ENCODE measurements at places on chromosomes 11 and 22.

DNA sequence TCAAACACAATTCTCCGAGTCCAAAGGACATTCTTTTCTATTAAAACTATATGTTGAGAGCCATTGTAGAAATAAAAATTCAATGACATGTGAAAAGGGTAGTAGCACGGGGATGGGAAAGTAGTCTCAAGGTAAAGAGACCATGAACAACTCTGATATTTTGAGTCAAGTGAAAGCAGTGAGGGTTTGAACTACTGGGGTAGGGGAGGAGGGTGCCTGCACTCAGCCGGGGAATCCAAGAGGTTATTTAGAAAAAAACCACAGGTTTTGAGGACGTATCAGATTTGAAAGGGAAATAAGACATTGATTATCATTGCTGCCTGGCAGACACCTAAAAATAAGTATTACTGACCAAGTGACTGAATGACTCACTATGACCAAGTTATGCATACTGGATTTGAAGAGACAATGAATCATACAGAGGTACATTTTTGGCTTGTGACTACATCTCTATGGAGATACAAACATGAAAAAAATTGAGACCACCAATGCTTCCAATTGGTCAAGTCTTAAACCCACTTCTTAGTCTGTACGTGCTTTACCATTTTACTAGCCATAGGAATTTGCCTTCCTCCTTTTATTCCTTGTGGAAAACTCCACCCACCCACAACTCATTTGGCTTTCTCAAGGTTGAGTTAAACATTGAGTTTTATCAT is 2.2 kb upstream of the OR52H1 start:
- peak; percentile 95 for DNase-seq

GRCh38 chr11:16049611-16050010 is 306.7 kb downstream of the SOX6 start:
- DNase-seq: no peak

- DNase-seq: no peak
These were observed 16.6 kb downstream of the ARHGEF17 start for GRCh38 chr11:73324665-73325035.

DNA sequence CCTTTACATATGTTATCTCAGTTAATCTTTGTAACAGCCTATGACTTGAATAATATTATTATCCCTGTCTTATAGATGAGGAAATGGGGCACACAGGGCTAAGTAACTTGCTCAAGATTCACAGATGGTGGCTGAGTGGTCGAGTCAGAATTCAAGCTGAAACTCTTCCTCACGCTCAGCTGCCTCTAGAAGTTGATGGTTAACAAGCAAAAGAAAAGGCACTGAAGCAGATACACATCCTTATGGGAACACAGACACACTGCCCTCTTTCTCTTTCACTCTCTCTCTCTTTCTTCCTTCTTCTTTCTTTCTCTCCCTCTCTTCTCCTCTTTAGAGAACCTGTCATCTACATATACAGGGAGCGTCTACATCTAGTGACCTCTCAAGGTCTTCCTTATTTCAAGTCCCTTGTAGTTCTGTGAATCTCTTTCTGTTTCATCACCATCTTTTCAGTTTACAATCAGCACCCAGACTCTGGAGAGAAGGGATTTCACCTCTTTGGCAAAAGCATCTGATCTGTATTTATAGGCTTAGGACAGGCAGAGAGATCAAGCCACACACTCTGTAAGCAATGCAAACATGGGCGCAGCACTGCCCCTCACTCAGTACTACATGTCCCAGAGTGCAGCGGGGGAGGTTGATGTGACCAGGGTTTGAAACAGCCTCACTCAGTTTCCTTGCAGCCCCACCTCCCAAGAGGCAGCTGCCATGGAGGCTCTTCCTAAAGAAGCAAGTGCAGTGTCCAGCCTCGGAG is 75.7 kb downstream of the GRAMD1B start:
- DNase-seq: no peak

DNA sequence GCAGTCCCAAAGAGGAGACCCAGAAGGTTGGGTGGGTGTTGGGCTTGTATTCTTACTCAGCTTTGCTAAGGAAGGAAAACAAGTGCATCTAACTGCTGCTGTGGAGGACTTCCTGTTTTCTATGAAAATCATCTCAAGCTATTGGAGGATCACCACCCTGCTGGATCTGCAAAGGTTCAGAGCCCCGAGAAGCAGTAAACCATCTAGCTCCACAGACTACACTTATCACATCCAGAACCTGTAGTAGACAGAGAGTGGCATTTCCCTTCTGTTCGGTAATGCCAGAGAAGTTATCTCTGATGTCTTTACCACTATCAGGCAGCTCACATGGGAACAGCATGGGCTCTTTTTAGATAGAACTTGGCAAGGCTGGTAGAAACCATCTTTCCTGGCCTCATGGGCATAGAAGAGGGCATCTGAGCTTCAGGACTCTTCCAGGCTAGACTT is 21.7 kb downstream of the KCNJ1 start:
- DNase-seq: no peak

DNA sequence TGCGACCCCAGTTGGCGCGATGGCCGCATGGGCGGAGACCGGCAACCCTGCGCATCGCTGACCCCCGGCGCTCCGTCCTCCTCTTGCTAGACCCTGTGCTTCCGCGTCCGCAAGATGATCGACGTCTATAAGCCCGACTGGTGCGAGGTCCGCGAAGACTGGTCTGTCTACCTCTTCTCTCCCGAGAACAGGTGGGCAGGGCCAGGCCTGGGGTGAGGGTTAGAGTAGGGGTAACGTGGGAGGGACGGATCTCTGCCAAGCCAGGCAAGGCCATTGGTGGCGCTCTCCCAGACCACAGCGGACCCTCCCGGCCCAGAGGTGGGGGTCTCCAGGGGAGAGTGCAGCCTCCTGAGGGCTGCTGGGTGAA is 92.1 kb downstream of the CACNA1I start:
- DNase-seq: no peak

DNA sequence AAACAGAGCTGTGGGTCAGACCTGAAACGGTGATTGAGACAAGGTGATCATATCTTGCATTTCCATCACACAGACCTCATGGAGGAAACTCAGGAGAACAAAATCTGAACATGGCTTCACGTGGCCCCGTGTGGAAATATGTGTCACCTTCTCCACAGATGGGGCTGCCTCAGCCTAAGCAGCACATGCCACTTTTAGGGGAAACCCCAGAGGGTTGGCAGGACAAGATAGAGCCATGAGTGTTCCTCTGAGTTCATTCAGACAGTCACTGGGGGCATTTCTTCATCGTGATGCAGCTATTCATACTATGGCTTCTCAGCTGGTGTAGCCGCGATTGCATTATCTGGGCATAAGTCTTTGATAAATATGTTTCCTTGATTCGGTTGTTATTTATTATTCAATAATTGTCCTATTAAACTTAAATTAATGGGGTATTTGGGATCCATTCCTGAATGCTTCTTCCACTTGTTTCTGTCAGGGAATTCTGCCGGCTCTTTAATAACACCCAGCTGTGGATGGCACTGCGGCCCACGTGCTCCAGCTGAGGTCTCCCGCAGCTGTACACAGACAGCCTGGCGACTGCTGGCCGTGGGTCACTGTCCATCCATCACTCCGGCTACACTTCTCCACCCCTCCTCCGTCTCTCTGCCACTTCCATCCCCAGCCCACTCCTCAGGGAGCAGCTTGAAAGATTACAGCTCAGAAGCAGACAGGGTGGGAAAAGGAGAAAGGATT is 485.1 kb downstream of the OPCML start:
- no peak for DNase-seq

DNA sequence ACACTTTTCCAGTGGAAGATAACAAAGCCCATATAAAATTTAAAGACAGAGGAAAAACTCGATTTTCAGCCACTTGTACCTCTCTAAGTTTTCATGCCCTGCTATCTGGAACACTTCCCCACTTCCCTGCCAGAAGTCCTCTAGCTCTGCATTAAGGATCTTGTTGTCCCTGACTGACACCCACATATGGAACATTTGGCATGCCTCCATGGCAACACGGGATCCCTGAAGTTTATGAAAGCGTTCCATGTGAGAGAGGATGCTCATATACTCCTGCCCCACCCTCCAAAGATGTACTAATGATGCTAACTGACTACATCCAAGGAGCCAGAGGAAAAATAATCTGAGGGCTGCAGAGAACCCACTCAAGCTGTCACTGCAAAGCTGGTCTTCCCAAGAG is 8.8 kb upstream of the C11orf91 start:
- no peak for DNase-seq

- peak; percentile 16 for DNase-seq
These were observed 6.1 kb upstream of the UPB1 start for GRCh38 chr22:24489011-24489410.

DNA sequence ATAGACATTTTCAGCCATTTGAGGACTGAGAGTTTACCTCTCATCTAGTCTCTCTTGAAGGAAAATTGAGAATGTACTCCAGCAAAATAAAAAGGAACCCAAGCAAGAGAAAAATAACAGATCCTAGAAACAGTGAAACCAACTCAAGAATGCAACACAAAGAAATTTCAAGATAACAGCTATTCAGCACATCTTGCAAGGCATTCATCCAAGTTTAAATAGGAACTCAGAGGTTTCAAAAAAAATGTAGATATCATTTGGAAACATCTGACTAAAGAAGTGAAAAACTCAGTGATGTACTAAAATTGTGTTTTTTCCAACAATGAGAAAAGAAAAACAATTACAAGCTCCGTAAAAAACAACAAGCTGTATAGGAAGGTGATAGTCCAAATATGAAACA is 76.4 kb downstream of the TMEM135 start:
- DNase-seq: peak; percentile 16

- no peak for DNase-seq
These were observed 12.1 kb upstream of the FCHSD2 start for GRCh38 chr11:73154178-73154577.

GRCh38 chr11:33059331-33060007 is 20.1 kb downstream of the TCP11L1 start:
- no peak for DNase-seq

DNA sequence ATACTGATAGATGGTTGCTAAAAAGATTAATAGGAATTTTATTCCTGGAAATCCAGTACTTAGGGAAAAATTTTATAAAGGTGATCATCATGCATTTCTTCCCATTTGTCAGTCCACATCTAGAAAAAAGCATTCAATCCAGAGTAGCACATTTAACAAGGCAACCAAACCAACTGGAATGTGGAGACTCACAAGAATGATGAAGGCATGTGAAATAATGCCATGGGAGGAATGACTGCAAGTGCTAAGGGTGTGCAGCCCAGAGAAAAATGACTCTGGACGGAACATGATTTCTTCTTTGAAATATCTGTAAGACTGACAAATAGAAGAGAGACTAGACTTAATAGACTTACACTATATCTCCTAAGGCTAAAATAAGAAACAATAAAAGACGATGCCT is 33.8 kb downstream of the BLID start:
- peak; percentile 76 for DNase-seq

GRCh38 chr11:7540830-7541555 is 27.2 kb downstream of the PPFIBP2 start:
- DNase-seq: no peak

- DNase-seq: no peak
These were observed 88.1 kb downstream of the MED15 start for GRCh38 chr22:20595461-20595860.

- no peak for DNase-seq
These were observed 76.5 kb upstream of the SNX19 start for GRCh38 chr11:130992788-130993187.

- no peak for DNase-seq
These were observed 17.6 kb downstream of the STARD10 start for GRCh38 chr11:72776117-72776843.

GRCh38 chr11:43693731-43694130 is 13.2 kb downstream of the HSD17B12 start:
- no peak for DNase-seq

DNA sequence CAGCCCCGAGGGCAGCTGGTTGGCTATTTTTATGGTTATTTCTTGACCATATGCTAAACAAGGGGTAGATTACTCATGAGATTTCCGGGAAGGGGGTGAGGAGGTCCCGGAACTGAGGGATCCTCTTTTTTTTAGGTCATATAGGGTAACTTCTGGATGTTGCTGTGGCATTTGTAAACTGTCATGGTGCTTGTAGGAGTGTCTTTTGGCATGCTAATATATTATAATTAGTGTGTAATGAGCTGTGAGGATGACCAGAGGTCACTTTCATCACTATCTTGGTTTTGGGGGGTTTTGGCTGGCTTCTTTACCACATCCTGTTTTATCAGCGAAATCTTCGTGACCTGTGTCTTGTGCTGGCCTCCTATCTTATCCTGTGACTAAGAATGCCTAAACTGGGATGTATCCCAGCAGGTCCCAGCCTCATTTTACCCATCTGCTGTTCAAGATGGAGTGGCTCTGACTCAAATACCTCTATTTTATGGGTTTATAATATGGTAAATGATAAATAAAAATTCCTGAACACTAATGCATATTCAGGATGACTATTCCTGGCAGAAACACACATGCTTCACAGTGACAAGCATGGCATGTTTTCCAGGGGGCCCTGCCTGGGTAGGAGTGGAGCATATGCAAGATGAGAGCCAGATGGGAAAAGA is 11.2 kb downstream of the KREMEN1 start:
- no peak for DNase-seq

GRCh38 chr11:28836285-28837081 is 728.3 kb downstream of the METTL15 start:
- DNase-seq: peak; percentile 98

DNA sequence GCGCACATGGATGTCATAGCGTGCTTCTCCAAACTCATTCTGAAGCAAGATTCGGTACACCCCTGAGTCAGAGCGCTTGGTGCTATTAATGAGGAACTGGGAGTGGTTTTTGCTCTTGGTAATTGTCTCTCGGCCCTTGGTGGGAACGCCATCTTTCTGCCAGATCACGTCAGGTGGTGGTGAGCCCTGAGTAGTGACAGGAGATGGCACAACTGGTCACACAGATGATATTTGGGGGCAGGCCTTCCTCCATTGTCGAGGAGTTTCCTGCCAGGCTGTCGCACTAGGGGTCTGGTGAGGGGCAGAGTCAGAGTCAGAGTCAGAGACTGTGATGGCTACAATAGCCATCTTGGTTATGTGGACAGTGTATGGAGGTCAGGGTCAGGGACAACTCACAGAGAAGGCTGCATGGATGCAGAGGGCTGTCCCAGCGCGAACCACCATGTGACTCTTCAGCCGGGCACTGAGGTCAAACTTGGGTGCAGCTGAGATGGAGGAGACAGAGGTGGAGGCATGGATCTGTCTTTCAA is 9.3 kb downstream of the TMEM86A start:
- no peak for DNase-seq

DNA sequence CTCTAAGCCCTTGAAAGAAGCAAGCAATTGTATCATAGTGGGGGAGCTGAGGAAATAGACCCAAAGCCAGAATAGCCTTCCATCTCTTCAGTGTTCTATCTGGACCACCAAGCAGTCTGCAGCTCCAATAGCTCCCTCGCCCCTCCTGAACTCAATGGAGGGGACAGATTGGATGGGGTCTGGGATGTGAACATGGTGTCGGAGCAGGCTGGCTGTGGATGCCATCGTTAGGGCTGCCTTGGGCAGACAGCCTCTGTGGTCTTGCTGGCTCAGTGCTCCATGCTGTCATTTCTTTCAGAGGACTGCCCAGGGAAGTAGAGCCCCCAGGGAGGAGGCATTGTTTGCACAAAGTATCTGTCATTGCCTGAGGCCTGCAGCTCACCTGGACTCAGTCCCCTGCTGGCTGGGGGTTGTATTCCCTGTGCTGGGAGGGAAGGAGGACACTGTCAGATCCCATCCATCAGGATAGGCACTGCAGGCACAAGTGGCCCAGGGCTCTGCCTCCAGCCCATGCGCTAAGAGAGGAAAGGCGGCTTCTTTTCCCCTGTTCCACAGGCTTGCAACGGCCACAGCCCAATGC is 537.7 kb downstream of the BUD13 start:
- DNase-seq: no peak

- DNase-seq: peak; percentile 74
These were observed 2.2 kb upstream of the RPS19BP1 start for GRCh38 chr22:39534591-39535356.
